ENCODE measurements at places on chromosomes 6 and 20.

GRCh38 chr6:83546636-83547035, 34.3 kb downstream of the PRSS35 start:
- DNase-seq: no peak

DNA sequence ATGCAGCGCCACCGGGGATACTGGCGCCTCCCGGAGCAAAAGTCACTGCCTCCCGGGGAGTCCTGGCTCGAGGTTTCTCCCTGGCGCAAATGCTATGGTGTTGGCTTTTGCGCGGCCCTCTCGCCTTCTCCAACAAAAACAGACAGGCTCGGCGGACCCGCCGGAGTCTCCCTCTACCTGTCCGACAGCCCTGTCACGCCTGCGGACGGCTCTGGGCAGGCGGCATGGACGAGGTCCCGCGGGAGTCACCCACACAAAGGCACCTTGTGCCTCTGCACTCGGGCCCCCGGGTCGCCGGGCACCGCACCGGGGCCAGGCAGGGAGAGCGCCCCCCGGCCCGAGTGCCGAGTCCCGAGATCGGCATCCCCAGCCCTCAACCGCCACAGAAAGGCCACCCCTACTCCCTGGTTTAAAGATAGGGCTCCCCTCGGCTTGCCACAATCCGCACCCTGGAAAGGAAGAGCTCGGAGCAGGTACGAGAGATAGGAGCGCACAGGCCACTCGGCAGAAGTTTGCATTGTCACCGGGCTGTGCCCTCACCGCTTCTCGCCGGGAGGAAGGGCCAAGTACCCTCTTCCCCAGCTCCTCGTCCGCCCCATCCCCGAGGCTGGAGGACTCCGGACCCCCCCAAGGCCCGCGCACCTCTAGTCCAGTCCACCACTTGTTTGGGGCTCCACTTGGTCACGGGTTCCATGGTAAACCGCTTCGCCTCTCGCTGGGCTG, 903 bp downstream of the CNKSR3 start:
- no peak for DNase-seq

- no peak for DNase-seq
Observed at GRCh38 chr20:10741060-10741459, 67.3 kb upstream of the JAG1 start.

GRCh38 chr6:147081076-147081609, 123.1 kb upstream of the STXBP5 start:
- DNase-seq: no peak

GRCh38 chr6:127868338-127868737, 32.5 kb downstream of the THEMIS start:
- DNase-seq: no peak

DNA sequence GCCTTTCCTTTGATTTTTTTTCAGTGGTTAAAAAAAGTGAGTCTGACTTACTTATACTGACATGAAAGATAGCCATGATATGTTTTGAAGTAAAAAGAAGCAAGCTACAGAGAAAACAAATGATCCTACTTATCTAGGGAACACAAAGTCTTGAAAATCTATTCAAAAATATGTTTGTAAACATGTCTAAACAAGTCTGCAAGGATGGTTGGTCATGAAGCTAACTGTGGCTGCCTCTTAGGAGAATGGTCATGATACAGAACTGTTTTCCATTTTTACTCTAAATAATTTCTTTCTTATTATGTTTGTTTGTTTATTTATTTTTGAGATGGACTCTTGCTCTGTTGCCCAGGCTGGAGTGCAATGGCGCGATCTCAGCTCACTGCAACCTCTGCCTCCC, 21.5 kb downstream of the FERMT1 start:
- DNase-seq: no peak

GRCh38 chr6:46893648-46894047, 28.1 kb downstream of the ADGRF5 start:
- no peak for DNase-seq

- no peak for DNase-seq
Observed at GRCh38 chr6:138785980-138786379, 9.9 kb upstream of the ECT2L start.

GRCh38 chr6:12572896-12573827, 143.4 kb upstream of the PHACTR1 start:
- no peak for DNase-seq

DNA sequence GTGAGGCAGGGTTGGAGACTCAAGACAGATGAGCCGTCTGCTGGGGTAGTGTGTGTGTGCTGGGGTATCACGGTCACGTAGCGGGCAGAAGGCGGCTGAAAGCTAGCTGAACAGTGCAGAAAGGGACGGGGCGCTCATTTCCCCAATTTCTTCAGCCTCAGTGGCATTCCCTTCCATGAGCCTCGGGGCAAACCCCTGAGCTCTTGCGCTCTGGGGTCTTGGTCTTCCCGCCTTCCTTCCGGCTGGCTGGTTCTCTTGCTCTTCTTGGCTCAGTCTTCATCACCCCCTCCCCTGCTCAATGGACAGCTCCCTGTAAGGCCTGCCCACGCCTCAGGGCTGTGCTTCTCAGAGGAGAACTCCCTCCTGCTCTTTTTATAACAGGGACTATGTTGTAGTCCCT, 15.5 kb upstream of the TMEM181 start:
- DNase-seq: no peak

DNA sequence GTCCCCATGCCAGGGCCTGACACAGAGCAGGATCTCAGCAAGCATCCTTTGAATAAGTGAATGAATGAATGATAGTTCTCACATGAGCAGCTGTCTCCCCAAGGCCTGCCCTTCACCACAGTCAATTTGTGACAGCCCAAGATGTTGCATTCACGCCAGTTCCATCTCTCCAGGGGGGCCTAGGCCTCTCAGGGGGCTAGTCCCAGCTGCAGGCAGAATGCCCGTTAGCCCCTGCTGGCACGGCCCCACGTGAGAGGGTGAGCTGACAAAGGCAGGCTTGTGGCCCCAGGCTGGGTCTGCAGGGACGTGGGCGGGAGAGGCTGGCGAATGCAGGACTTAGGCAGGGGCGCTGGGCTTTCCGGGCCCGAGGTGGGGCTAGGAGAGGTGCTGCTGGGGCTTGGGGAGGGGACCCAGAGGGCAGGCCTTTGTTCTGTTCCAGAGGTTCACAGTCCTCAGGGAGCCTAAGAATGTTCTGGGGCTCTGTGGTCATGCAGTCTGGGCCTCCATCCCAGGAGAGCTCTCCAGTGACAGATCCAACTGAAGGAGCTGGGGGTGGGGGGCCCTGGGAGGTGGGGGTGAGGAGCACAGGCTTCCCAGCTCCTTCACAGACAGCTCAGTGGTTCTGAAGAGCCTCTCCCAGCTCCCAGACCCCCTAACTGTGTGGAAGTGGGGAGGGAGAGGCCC, 30.5 kb upstream of the TLDC2 start:
- DNase-seq: no peak

- no peak for DNase-seq
Observed at GRCh38 chr6:63805808-63806572, 170.4 kb downstream of the PHF3 start.

GRCh38 chr6:34324738-34325444, 67.6 kb downstream of the NUDT3 start:
- DNase-seq: no peak

- DNase-seq: no peak
Observed at GRCh38 chr6:120786256-120786655, 548.0 kb downstream of the TBC1D32 start.

- peak; percentile 80 for DNase-seq
Observed at GRCh38 chr6:113856625-113857555, at the start of gene MARCKS. MARCKS (plus strand) TSS chr6:113857345; CDS start chr6:113857746, 401 bp downstream.

GRCh38 chr6:144920391-144920961, 635.3 kb downstream of the UTRN start:
- no peak for DNase-seq

- DNase-seq: no peak
Observed at GRCh38 chr6:22598339-22598738, 29.0 kb downstream of the HDGFL1 start.

DNA sequence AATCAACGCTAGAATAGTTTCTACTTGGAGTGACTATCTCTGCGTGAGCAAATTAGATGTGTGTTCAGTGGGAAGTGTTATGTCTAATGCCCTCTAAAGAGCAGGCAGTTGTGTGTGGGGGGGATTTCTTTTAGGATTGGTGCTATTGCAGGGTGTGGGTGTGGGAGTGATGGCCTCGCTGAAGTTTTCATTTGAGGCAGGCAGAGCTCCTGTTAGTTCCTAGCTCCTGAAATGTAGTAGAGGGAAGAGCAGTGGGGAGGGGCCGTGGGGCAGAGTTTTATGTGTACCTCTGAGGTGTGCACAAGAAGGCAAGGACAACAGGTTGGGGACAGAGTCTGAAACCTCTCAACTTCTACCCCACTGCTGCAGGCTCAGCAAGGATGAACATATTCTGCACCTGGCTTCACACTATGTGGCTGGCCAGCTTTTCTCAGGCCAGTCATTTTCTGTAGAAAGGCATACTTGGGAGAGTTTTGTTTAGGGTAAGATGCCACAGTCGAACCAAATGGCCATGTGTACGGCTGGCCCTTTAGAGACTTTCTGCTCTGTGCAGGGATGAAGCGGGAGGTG, 229.2 kb upstream of the SUPT3H start:
- DNase-seq: no peak

DNA sequence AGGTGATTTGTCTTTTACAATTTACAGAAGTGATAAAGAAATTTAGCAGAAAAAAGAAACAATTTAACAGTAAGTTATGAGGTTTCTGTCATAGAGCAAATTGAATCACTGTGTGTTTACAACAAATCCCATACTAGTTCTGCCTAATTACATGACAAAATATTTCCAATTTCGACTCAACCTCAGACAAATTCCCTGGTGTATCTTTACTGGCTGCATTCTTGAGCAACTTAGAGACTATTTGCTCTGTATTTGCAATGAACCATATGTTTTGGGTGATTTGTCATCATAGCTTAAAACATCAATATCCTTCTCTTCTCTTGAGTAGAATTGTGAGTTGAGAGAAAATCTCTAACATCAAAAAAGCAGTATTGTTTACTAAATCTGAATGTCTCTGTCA, 128.7 kb downstream of the SIM1 start:
- DNase-seq: no peak

- no peak for DNase-seq
Observed at GRCh38 chr20:9200196-9200595, 131.3 kb downstream of the PLCB4 start.

GRCh38 chr6:40937491-40937890, 101.5 kb downstream of the UNC5CL start:
- no peak for DNase-seq

DNA sequence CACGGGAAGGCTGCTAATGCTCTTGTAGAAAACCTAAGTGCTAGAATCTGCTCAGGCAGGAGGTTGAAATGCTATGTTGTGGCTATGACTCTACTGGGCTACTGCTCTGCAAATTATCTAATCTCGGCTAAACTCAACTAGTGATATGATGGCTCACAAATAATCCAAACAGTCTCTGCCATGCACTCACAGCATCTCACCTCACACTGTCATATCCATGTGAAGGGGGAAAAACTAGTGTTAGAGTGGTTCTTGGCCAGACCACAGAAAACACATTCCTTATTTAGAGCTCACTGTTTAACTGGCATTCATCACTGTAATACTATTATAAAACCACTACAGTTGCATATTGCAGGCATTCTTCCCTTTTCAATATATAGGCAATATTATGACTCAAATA, 81.8 kb upstream of the DST start:
- no peak for DNase-seq

- no peak for DNase-seq
Observed at GRCh38 chr6:122788663-122789181, 336 bp upstream of the SMPDL3A start.

DNA sequence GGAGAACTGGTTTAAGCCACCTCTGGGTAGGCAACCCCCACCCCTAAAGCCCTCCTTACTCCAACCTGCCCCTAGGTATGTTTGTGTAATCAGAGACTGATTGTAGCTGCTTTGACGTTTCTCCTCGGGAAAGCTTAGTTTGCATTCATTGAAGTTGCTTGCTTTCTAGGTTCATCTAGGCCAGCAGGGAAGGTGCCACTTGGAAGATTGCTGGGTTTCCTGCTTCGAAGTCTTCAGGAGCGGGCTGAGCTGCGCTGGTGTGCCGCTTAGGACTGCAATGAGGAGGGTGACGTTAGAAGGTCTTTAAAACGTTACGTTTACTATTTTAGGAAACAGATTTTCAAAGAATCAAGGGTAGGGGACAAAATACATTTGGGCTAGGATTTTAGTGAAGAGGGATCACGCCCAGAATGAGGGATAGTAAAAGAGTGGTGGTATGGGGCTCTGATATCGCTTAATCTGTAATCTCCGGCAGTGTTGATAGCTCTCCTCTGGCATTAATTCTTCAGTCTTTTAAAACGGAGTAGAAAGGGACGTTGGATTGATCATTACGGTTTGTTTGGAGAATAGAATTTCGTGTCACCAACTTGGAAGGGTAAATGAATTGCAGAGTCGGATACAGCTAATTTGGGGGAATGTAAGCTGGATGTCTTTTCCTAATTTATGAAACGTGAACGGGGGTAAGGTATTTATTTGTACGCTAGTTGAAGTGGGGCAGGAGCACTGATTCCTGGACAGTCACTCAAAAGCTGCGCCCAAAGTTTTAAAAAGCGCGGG, 92.6 kb upstream of the PRDM1 start:
- no peak for DNase-seq

- DNase-seq: peak; percentile 95
Observed at GRCh38 chr20:32473231-32474008, 111.7 kb downstream of the NOL4L start.

DNA sequence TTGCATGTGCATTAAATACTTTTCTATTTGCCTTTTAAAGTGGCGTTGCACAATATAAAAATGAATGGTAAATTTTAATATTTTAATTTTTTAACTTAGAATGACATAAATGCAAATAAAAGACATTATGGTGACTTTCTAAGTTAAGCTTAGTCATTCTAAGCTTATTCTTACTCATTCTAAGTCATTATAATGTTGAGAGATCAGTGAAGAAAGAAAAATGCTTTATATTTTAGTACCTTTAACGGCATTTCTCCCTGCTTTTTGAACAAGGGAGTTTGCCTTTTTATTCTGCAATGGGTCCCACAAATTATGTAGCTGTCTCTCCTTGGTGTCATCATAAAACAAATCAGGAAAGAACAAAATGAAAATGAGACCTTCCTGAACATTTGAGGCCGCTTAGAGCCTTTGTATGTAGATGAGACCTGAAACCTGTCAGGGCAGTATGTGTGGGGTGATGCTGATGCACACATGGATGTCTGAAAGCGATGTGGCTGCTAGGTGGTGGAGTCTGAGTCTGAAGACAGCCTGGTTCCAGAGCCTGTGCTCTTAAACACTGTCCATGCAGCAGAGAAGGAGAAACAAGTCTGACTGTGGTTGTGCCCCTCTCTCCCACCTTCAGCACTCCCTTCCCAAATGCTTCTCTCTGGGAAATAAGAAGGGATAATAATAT, 158.0 kb downstream of the PHF3 start:
- no peak for DNase-seq

- no peak for DNase-seq
Observed at GRCh38 chr6:36068012-36068392, 40.4 kb downstream of the MAPK14 start.

Data from HuH-7.5 (cell line).